Stimulated activated CD4-positive, alpha-beta T cell treated with anti-CD3 and anti-CD28 coated beads, Interleukin-1b, Interleukin-23, amount 100 ng/mL, for 24 hours (primary cell): ENCODE measurements at places on chromosomes 4 and X.

- DNase-seq: no peak
These were observed 5.6 kb downstream of the MAOA start for GRCh38 chrX:43661521-43662240.

DNA sequence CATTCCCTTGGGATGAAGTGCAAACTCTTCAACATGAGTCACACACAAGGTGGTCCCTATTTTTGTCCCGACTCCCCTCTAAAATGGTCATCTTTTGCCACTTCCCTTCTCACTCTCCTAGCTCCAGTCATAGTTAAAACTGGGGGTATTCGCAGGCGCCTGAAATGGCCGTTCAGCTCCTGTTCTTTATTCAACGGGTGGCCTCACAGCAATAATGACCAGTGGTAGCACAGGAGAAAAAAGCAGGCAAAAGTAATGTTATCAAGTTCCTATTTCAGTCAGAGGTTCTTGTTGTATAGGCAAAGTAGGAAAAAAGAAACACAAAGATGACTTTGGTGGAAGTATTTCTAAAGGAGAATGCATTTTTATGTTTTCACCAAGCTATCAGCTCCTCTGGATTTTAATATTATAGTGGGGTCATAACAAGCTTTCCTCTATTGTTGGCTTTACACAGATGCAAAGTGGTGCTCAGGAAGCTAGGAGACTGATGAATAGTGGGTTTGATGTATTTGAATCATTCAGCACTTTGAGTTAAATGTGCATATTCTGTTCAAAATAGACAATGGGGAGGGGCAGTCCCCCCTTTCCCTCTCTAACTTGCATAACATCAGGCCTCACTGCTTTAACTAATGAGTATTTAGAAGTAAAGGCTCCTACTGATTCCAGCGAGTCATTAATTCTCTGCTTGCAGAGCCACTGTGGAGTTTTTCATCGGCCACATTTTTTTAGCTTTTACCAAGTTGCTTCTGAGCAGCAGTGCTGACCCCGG, 171.2 kb upstream of the NDP start:
- DNase-seq: no peak

DNA sequence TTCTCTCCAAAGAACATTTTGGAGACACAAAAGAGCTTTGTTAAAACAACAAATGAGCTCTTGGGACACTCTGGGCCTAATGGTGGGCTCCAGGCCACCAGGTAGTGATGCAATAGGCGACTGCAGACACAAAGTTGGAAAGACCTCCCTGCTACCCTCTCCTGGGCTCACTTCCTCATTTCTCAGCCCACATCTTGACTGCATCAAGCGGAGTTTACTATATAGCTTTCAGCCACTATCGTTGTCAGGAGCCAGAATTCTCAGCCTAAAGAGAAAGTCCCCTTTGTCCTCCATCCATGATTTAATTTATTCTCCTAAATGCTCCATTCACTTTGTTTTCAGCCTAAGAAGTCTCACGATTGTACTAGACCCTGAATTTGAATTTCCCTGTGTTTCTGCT, 114.9 kb downstream of the EFHC2 start:
- no peak for DNase-seq

GRCh38 chr4:156763511-156763910, 208.1 kb downstream of the PDGFC start:
- no peak for DNase-seq

DNA sequence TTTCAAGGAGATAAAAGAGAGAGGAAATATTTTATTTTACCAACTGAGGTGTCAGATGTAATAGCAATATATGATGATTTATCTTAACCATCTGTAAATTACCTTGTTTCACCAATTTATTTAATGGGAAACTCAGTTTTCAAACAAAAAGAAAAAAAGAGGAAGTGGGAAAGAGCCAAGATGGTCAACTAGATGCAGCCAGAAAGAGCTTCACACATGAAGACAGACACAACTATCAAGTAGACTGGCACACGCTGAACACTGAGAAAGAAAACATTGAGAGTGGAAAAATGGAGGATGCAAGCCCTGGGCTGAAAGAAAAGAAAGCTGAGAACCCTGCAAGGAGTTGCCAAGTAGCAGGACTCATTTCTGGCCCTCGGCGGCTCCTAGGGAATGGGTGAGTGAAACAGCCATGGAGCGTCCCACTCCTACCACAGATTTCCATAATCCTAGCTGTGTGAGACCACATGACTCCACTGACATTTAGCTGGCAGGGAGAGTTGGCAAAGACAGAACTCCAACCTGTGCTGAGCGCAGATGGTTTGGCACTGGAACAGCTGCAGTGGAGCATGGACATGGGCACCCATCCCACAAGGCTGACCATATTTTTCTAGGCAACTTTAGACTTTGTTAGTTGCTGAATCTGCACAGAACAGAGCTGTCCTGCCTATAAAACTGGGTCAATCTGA, 409.3 kb downstream of the FAM47B start:
- no peak for DNase-seq

- DNase-seq: no peak
These were observed 75.5 kb downstream of the NSUN7 start for GRCh38 chr4:40825014-40825838.

- no peak for DNase-seq
These were observed 149.1 kb upstream of the PCDH10 start for GRCh38 chr4:133000012-133000411.

DNA sequence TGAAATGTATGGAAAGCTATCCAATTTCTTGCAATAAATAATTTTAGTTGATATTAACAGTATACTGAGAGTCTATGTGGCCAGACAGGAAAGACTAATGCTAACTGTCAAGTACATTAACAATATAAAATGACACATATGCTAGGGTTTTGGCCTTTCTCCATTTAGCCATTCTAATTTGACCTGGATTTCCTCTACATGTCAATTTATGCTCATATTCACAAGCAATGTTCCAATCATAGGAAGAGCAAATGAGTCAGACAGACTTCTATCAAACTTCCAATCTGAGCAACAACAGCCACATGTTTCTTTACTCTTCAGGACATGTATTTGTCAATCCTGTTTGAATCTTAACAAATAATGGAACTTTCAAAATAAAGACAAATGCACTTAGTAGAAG, 53.6 kb downstream of the CORIN start:
- no peak for DNase-seq

DNA sequence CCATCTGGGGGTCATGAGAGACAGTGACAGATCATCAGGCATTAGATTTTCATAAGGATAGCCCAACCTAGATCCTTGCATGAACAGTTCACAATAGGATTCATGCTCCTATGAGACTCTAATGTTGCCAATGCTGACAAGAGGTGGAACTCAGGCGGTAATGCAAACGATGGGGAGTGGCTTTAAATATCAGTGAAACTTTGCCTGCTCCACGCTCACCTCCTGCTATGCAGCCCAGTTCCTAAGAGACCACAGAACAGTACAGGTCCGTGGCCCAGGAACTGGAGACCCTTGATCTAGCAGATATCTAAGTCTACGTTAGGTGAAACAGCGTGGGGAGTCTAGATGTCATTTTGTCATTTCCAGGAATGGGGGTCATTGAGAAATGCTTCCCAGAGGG, 165.7 kb downstream of the OR13H1 start:
- DNase-seq: no peak

- DNase-seq: no peak
These were observed 12.5 kb downstream of the L1CAM start for GRCh38 chrX:153873282-153874084.

DNA sequence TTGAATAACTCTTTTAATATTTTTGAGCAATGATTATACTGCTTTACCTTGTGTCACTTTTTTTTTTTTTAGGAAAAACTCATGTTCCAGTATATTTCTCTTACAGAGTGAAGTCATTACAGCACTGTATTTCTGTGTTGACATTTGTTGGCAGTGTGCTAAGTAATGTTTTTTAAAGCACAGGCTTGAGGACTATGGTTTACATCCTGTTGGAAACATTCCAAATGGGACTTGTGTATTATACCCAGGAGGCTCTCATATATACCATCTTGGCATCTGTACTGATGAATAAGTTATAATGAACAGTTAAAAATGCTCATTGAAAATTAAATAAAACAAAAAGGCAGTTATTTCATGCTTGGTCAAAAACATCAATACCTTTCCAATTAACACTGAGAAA, 33.8 kb downstream of the CEP44 start:
- no peak for DNase-seq

- no peak for DNase-seq
These were observed 18.0 kb downstream of the PARM1 start for GRCh38 chr4:74950882-74951281.

DNA sequence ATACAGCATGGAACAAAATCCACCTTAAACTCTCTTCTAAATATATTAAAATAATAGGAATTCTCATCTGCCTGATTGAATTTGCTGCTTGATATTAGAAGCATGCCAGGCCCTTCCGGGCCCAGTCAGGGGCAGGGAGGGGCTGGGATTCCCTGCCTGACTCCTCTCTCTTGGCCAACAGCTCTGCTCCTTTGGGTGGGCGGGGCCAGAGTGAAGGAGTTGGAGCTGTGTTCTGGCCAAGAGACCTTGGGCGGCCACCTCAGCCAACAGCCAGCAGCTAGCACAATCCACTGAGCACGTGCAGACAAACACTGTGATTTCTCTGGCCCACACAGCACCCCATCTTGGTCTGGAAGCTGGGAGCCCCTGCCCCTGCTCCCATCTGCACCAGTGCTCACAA, 140.3 kb downstream of the PJA1 start:
- no peak for DNase-seq
